ENCODE measurements at places on chromosomes 12 and 14.

- DNase-seq: no peak
Measured at GRCh38 chr14:50026396-50026795, 90.0 kb downstream of the VCPKMT start.

- no peak for DNase-seq
Measured at GRCh38 chr14:61244009-61244408, 37.1 kb downstream of the TMEM30B start.

DNA sequence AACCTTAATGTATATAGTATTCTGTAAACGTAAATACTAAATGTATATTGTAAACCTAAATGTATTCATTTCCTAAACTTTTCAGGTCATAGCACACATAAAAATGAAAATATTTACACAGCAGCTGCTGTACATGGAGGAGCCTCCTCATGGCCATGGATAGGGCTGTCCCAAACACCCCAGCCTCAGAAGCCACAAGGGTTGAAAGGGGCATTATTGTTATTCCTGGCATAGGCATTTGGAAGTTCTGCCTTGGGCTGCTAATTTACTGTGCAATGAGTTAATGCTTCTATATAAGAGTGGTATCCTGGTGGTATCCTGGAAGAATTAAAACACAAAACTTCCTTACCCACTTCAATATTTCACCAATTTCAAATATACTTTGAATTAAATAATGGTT is 159.4 kb downstream of the SLC5A8 start:
- no peak for DNase-seq

DNA sequence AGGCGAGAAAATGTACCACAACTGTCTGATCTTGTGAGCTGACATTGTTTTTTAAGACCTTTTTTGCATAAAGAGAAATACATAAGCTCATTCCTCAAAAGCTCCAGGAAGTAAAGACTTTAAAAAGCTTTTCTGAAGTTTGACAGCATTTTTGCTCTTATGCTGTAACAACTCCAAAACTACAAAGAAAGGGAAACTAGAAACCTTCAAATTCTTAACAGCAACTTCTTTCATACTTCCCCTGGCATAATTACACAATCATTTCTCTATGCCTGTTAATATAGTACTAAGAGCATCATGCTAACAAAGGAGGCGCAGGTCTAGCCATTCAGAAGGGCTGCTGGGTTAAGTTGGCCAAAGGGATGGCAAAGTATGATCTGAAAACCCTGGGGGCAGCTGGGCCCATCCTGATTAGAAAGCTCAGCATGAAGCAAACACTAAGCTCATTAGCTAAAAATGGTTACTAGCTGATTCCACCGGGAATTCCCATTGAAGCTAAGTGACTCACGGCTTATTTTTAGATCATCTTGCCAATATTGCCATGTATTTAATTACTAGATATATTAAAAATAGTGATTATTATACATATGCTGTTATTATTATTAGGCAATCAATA is 26.1 kb upstream of the ANP32D start:
- no peak for DNase-seq

DNA sequence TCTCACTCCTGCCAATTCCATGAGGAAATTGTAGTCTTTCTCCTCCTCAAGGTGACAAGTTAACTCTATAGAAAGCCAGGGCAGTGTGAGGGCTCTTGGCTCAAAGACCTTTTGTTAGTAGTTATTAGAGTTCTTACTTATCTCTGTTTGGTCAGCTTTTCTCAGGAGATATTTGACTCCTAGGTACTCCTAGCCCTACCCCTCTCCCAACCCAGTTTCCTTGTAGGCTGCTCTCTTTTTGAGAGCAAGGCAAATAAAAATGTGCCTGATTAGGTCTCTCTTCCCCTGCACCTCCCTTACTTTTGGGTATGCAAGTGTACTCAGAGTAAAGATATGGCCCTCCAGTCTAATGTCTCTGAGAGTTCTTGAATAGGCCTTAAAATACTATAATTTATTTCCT is 23.8 kb downstream of the BTG1 start:
- no peak for DNase-seq

DNA sequence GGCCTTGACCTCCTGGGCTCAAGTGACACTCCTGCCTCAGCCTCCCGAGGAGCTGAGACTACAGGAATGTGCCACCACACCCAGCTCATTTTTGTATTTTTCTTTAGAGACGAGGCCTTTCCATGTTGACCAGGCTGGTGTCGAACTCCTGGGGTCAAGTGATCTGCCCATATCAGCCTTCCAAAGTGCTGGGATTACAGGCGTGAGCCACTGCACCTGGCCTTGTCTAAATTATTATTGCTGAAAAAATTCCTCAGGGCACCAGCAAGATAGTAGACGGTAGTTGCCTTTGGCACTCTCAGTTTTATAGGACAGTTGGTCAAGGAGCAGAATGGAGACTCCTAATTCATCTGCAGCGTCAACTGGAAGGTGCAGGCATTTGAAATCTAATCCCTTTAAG is 2.5 kb upstream of the AICDA start:
- DNase-seq: no peak

DNA sequence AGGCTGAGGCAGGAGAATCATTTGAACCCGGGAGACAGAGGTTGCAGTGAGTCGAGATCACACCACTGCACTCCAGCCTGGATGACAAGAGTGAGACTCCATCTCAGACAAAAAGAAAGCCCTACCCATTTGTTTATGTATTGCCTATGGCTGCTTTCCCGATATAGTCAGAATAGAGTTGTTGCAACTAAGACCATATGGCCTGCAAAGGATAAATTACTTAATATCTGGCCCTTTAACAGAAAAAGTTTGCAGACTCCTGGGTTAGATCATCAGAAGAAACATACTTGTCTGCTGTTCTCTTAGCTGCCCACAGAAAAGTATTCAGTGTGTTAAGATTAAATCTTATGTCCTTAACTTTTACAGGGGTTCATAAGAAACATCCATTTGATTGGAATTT is 122.4 kb upstream of the VASH1 start:
- no peak for DNase-seq

GRCh38 chr14:32552766-32553165 is 223.7 kb downstream of the AKAP6 start:
- no peak for DNase-seq

DNA sequence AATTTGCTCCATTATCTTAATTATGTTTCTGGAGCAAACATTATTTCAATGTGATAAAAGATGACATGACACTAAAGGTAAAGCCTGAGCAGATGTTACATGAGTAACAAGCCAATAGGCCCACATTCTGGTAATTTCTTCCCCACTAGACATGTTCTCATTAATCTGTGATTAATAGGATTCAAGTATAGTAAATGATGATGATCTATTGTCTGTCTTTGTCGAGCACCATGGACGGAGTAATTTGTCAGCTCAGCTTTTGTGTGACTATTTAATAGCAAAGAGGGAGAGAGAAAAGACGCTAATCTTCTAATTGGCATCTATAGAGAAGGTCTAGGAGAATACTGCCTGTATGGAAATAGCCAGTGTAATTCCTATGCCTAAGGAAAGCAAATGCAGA is 62.2 kb upstream of the INSM2 start:
- no peak for DNase-seq

GRCh38 chr14:22978981-22979671 is 3.2 kb downstream of the AJUBA start:
- no peak for DNase-seq

GRCh38 chr12:104218935-104219334 is 3.4 kb downstream of the TXNRD1 start:
- no peak for DNase-seq

DNA sequence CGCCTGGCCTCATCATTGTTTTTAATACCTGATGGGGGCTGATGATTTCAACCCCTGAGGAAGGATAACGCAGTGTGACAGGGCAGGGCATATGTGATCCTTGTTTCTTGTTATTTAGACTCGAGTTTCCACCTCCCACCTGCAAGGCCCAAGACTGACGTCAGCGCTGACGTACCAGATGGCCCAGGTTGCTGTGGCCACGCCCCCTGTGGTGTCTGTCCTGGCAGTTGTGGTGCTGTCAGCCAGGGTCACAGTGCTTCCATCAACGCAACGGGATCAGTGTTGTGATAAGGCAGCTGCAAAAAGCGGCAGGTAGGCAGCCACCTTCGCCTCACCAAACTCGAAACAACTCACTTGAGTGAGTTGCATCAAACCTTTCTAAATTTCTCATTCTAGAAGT is 18.4 kb downstream of the DDX51 start:
- no peak for DNase-seq

- DNase-seq: no peak
Measured at GRCh38 chr12:96073346-96074330, 38.3 kb upstream of the LTA4H start.

DNA sequence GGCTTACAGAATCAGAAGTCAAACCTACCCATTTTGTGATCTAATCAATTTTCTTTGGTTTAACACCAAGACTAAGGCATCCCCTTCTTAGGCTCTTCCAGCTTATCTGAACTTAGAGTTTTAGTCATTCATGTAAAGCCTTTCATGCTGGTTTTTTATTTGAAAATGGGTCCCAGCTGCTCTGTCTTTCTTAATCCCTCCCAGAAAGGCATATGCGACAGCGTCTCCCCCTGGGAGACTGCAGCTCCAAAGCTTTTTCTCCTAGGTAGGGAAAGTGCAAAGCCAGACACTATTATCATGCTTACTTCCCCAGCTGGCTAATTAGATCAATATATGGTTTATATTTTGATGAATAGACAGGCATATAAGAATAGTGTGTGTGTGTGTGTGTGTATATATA is 96.6 kb upstream of the E2F7 start:
- DNase-seq: no peak

- DNase-seq: no peak
Measured at GRCh38 chr14:24679248-24679961, 45.4 kb upstream of the GZMB start.

DNA sequence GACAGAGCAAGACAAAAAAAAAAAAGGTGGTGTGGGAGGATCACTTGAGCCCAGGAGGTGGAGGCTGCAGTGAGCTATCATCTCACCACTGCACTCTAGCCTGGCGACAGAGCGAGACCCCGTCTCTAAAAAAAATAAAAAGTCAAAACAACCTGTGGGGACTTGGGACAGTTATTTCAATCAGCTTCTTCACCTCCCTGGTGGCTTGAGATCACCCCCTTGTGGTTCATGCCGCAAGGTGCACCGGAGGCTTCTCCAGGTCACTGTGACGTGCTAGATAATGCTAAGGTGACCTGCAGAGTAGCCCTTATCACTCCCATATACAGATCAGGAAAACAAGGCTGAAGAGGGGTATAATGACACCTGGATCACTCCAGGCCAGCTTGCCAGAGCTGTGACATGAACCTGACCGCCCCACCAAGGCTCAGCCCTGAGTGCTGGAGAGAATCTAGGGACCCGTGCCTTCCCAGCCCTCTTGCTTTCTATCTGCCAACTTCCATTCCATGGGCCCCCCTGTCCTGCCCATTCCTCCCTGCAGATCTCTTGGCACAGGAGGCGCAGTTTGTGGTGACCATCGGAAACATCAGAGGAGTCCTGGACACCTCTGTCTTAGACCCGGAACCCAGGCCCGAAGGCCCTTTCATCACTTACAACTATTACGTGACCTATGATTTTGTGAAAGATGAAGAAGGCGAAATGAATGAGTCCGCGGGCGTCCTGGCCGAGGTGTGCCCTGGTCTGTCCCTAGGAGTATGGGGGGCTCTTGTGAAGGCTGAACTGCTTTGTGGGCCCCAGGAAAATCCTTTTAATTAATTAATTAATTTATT is 8.1 kb downstream of the LRRC43 start:
- DNase-seq: peak; percentile 41

GRCh38 chr14:65231286-65231980 is 129.1 kb upstream of the MAX start:
- no peak for DNase-seq

DNA sequence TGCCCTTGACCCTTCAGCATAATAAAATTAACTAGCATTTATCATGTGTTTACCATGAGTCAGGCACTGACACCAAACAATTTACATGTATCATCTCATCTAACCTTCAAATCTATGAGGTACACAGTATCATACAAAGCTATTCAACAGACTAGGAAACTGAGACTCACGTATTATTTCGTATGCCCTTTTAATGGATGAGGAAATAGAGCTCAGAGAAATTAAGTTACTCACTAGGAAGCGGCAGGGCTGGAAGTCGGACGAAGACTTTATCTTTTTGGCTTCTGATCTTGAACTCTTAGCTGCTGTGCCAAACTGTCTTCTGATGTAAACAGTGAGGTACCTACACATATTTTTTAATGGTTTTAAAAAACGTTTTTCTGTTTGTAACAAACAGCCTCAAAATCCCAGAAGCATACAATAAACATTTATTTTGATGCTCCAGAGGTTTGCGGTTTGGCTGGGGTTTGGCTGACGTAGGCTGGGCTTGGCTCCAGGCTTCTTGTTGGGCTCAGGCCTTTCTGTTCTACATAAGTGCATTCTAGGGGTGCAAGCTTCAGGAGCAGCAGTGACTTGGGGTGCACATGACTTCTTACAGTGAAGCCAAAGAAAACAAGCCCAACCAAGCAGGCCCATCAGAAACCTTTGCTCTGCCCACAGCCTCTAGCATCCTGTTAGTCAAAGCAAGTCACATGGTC is 184.7 kb downstream of the TBX5 start:
- no peak for DNase-seq

GRCh38 chr14:40269436-40269835 is 837.2 kb upstream of the FBXO33 start:
- no peak for DNase-seq

DNA sequence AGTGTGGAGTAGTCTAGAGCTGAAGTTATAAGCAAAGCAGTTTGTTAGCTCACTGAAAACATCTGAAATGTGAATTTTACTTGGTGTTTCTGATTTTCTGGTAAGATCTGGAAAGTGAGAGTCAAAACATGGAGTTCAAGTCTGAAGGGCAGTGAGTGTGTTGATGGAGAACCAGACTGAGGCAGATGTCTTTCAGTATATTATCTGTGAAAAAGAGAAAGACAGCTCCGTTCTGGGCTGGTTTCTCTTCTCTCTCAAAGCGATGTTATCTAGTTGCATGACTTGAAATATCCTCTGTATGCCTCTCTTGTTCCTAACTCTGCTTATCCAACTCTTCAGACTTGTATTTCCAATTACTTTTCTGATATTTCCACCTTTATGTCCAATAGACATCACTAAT is 381.9 kb upstream of the RGS6 start:
- no peak for DNase-seq

- no peak for DNase-seq
Measured at GRCh38 chr12:58249610-58250009, 308.2 kb downstream of the ATP23 start.

- DNase-seq: no peak
Measured at GRCh38 chr14:97021001-97021400, 223.8 kb downstream of the VRK1 start.

DNA sequence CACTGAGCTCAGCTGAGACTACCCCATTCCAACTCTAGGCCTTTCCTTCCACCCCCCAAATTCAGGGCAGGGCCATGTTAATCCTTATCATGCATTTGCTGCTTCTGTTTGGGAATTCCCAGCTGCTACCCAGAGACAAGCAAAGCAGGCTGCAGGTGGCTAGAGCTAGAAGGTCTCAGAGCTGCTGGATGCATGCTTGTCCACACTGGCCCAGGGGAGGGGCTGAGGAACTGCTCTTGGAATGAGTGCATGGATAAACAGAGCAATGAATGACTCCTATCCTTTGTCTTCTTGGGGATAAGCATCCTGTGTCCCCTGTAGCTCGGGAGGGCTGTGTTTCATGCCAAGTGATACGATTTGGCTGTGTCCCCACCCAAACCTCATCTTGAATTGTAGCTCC is 136.8 kb upstream of the NOS1 start:
- no peak for DNase-seq

GRCh38 chr14:67010602-67011001 is 178.6 kb upstream of the GARIN2 start:
- DNase-seq: no peak

GRCh38 chr12:99658671-99659349 is 11.3 kb downstream of the GARIN6 start:
- DNase-seq: no peak

Measured in activated T-helper 1 cell treated with anti-CD3 and anti-CD28 coated beads, Interleukin-2, amount 50 U/mL, for 16 hours (primary cell).